Stimulated activated CD8-positive, alpha-beta memory T cell treated with anti-CD3 and anti-CD28 coated beads, Interleukin-15, amount 100 ng/mL, for 24 hours (primary cell): ENCODE measurements at places on chromosomes 2 and 18.

DNA sequence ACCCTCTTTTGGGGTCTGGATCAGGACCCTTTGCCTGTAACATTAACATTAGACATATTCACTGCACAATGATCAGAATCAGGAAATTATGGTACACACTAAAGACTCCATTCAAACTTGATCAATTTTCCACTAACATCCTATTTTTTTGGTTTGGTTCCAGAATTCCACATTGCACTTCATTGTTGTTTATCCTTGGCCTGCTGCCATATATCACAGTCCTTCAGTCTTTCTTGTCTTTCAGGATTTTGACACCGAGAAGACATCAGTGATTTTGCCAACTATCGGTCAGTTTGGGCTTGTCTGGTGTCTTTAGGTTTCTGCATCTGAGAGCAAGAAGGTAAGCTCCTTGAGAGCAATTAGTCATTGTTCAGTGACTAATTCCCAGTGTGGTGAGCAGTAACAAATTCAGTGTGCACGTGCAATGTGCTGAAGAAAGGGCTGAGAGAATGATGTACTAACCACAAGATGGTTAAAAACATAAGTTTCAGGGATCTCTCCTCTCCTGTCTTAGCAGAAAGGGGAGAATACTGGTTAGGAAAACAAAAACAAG is 23.5 kb downstream of the MARCHF4 start:
- DNase-seq = no peak

- DNase-seq = no peak
Observed at GRCh38 chr2:100707016-100707947, 112.7 kb upstream of the NPAS2 start.

GRCh38 chr2:95354469-95354901 is 48.0 kb upstream of the FAHD2A start:
- DNase-seq = no peak

GRCh38 chr2:223712642-223713041 is 110.5 kb upstream of the SCG2 start:
- DNase-seq = no peak

DNA sequence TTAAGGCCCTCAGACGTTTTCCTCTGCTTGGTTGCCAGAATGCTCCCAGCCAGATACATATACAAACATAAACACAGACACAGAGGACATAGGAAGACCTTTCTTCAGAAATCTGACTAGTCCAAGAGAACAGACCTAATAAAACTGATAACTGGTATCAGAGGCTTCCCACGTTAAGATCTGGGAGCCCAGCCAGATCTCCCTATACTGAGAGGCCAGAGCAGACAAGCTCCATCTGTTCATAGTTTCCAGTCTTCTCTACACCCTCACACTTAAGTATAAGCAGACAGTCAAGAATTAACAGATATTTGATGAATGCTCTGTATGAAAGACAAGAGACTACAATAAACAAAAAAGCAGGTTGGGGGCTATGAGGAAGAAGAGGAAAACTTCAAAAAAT is 240.5 kb upstream of the CHAC2 start:
- DNase-seq = no peak

DNA sequence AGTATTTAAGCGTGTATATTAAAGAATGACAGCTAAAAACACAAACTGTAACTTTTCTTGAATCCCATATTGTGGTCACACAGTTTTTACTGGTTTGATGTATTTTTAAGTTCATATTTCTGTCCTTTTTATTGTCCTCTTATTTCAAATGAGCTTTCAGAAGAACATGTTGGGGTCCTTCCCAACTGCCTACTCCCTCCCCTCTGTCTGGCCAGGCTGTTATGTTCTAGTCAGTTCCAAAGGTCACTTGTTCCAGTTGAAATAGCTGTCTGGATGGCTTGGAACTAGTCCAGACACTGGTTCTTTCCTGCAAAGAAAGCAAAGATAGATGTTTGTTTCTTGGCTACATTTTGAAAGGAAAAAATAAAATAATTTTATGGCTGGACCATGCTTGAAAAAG is 306.9 kb downstream of the GULP1 start:
- no peak for DNase-seq
